ENCODE measurements at places on chromosomes 2 and 18.

DNA sequence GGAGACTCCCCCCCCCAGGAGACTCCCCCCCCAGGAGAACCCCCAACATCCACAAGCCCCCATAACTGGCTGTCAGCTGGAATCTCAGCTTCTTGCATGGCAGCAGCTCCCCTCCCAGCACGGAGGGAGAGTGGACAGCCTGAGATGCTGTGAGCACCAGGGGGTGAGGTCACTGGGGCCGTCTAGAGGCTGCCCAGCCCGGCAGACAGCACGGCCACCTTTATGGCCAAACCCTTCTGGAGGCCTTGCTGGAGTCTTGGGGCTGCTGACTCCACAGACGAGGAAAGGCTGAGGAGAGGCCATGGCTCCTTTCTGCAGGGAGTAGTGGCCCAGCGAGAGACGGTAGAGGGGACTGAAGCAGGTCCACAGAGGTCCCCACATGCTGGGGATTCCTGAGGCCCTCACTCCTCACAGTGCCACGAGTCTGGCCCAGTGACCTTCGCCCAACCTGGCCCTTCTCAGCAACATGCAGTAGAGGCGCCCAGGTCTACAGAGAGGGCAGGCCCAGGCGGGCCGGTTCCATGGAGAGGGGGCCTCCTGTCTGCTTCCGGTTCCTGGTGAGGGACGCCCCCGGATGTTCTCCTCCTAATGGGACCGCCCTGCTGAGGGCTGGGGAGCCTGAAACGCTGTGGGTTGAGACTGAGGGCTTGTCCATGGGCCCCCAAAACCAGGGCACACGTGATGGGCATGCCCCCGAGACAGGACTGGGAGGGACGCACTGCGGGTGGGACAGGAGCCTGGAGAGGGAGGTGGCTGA lies 122.6 kb upstream of the CTDP1 start:
- DNase-seq, result no peak

GRCh38 chr2:72990695-72991438 lies 73.5 kb downstream of the EMX1 start:
- no peak for DNase-seq

DNA sequence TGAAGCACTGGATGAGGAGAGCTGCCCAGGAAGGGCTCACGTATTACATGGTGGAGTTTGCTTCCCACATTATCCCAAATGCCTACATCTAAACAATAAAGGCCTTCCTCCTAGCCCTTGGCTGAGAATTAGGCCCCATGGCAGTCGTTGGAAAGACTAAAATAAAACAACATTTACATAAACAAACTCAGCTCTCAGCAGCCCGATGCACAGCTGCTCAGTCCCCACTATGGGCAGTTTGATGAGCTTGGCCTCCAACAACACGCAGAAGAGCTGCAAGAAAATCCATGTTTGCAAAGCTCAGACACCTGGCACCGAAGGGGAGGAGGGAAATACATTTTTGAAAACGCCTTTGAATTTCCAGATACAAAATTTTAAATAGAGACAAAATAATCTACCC lies 352.4 kb downstream of the EIPR1 start:
- DNase-seq, result no peak

- DNase-seq, result no peak
Observed at GRCh38 chr2:96771796-96772618, 11.3 kb downstream of the CNNM4 start.

GRCh38 chr2:95381212-95382191 lies 21.0 kb upstream of the FAHD2A start:
- no peak for DNase-seq

- peak; percentile 96 for DNase-seq
Observed at GRCh38 chr2:74482801-74483674, at the start of the genes CCDC142 and TTC31. Gene CCDC142 (minus strand): TSS chr2:74482998. CDS start chr2:74482837, 161 bp downstream. Gene TTC31 (plus strand): TSS chr2:74483081. CDS start chr2:74483096, 15 bp downstream.

- DNase-seq, result no peak
Observed at GRCh38 chr2:202193881-202194353, 44.5 kb downstream of the SUMO1 start.

DNA sequence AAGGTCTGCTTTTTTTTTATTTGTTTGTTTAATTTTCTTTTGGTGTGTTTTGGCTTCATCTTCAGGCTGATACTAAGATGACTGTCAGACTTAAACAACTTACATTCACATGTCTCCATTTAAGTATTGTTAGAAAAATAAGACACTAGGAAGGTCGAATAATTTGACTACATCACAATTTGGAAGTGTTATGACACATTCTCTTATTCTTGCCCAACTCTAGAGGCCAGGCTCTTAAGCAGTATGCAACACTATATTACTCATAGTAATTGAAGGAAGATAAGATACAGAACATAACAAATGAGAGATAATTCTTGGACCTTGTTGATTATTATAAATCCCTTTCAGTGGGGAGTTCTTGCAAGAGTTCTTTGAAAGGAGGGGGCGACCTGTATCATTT lies 295.3 kb upstream of the COL3A1 start:
- DNase-seq, result no peak

- DNase-seq, result no peak
Observed at GRCh38 chr2:135948642-135949355, 36.6 kb downstream of the DARS1 start.

GRCh38 chr2:37669446-37669845 lies 2.0 kb downstream of the CDC42EP3 start:
- DNase-seq, result no peak

DNA sequence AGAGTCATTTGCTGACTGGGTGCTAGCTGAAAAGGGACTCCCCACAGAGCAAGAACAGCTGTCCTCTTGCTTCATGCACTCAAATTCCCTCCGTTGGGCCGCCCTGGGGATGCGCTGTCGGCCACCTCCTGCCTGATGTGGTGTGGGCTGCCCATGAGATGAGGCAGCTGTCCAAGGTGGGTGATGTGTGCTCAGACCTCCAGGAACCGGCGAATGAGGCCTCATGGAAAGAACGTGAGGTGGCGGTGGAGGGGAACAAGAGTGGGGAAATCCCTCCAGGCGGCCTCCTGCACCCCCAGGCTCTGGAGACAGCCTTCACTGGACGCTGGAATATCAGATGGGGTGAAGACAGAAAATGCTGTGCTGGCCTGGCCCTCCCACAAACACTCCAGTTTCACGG lies 79.8 kb downstream of the LONRF2 start:
- no peak for DNase-seq

DNA sequence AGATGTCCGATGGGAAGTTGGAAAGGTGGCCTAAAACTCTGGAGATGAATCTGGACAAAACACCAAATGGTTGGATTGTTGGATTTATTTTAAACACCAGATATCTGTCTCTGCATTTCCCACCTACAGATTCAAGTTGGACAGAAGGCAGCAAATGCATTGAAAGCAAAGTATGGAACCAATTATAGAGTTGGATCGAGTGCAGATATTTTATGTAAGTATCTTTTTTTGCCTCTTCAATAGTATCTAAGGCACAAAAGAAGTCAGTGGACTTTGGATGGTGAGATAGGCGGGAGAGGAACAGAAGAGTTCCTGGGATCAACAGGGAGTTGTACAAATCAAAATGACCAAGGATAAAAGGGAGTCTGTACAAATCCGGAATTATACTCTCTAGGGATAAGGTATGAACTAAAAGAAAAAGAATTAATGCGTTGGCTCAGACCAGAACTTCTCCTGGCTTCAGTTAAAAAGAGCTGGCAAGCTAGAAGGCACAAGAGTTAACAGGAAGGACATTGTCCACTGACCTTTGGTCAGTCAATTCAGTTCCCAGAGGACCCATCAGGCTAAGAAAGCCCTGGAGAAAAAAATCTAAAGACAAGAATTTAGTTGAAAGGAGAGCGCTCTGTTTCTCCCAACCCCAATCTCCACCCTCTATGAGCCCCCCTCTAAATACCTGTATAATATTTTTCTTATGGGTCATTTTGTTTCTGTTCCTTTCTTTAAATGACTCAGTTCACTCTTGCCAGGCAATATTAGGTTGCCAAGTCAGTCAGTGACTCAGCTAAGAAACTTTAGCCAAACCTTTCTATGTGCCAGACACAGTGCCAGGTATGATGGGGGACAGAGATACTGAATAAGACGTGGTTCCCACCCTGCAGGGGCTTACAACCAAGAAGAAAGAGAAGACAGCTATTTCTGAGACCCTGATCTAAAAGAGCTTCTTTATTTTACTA lies 29.1 kb downstream of the CPO start:
- DNase-seq, result no peak

DNA sequence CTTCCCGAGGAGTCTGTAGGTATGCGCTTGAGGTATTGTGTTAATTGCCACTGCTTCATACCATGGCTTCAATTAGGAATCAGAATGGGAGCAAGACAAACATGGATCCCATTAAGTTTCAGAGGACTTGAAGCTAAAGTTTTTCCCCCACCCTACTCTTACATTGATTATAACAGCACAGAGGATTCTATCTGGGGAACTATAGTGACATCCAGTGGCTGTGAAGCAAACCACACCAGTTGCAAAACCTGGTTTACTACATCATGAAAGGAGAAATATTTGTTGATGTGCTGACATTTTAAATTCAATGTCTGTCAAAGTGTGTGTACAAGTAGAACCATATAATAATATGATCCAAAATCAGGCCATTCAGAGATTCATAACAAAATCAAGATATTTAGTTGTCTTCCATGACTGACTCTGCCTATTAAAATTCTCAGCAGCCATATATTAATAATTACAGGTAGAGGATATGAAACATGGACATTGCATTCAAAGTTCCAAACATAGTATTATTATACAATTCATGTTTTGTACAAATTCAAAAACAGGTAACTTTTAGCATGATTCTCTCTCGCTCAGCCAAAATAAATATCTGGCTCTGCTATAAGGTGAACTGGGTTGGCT lies 82.9 kb downstream of the GRB14 start:
- no peak for DNase-seq

DNA sequence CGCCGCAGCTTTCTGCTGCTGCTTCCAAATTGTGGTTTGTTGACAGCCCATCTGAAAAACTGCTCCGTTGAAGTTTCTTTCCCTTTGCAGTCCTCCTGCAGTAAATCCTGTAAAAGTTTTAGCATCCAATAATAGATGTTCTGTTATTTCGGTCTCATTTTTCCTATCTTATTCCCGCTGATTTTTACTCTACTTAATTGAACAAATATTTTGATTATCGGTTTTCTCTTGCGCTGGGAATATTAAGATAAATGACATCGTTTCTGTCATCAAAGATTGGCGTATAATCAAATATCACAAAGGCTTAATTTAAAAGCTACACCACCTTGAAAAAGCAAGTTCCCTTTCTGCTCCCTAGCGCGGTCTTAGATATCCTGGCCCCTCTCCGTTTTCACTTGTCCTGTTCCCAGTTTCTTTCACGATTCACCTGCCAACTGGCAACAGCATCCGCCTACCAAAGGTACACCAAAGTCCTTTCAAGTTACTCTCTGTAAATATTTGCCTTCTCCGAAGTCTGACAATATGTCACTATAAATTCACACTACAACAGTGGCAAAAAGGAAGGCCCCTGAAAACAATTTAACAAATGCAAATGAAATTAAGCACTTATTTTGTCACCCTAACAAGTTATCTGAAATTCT lies 1.0 kb upstream of the STRN start:
- DNase-seq, result no peak

GRCh38 chr2:156005999-156006712 lies 326.4 kb downstream of the NR4A2 start:
- no peak for DNase-seq

- no peak for DNase-seq
Observed at GRCh38 chr2:59233920-59234319, 992.8 kb upstream of the FANCL start.

- no peak for DNase-seq
Observed at GRCh38 chr18:693466-694187, 18.8 kb downstream of the ENOSF1 start.

GRCh38 chr2:188940171-188940570 lies 34.0 kb upstream of the COL3A1 start:
- DNase-seq, result no peak

- DNase-seq, result no peak
Observed at GRCh38 chr2:231272991-231273390, 74.6 kb downstream of the ARMC9 start.
